Cardiac septum (tissue), 1 donor: ENCODE measurements at places on chromosomes 5 and 9.

DNA sequence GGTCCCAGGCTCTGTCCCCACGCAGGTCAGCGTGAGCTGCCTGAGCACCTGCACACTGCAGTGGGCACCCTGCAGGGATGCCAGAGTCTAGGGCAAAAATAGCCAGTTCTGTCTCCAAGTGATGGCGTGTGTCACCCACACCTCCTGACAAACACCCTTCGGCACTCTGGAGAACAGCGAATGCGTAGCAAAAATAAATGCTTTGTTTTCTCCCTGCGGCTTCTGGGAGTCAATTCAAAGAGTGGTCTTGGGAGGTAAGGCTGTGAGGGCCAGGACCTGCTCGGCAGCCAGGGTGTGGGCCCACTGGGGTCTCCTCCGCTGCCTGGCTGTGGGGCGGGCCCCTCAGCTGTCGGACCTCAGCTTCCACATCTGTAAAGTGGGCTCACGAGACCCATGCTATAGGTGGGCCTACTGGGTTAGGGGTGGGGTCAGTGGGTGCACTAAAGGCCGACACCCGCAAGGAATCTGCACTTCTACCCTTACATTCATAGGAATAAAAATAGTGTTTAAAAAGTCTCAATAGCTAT, 37.4 kb downstream of the RASGEF1C start:
- DNase-seq, result no peak

DNA sequence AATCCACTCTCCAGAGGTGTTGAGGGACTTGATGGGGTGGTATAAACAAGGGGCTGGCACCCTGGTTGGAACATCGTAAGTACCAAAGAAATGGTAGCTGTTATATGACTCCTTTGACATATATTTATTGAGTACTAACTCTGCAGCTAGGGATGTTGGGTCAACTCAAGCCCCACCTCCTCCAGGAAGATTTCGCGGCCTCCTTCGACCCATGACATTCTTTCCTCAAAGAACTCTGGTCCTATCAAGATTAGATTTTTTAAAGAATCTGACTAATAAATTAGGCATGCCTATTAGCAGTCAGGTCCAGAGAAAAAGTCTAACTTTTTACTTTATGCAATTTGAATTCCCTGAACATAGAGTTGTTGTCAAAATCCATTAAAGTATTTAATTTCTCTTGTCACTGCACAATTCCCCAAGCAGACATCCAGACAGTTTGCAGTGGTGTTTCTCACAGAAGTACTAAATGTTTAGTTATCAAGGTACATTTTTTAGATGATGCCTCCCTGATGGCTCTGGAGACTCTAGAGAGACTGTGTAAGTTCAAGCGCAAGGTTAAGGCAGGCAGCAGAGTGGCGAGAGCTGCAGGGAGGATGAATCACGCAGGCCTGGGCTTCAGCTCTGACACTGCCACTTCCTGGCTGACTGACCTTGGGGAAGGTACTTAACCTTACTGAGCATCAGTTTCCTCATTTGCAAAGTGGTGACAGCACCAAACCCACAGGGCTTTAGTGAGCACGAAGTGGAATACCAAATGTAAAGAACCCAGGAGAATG, 209.6 kb downstream of the TTLL11 start:
- DNase-seq, result no peak

GRCh38 chr5:79561525-79561893, 47.6 kb upstream of the HOMER1 start:
- no peak for DNase-seq

- DNase-seq, result no peak
Measured at GRCh38 chr5:125150041-125150669, 403.7 kb upstream of the ZNF608 start.

GRCh38 chr5:133432956-133433532, 179.3 kb downstream of the FSTL4 start:
- no peak for DNase-seq

DNA sequence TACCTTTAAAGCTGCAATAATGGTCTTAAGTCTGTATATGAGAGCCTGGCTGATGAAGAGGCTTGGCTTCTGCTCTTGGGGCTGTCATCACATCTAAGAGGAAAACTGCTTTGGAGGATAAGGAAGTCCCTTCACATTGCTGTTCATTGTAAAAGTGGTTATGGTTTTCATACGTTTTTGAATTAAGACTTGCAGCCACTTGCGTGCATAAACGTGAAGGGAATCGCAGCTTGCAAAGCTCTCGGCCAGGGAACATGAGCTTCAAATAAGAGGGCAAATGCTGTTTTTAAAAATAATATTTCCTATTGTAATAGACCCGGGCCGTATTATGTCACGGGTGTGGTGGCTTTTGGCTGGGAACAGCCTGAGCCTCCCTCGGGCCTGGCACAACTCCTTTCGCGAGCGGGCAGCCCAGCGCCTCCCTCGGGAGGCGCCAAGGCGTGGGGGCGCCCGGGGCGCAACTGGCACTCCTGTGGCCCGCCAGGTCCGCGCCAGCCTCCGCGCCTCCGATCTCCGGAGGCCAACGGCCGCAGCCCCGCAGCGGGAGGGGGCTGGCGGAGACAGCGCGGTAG, 538 bp upstream of the ARHGEF28 start:
- no peak for DNase-seq

- no peak for DNase-seq
Measured at GRCh38 chr5:84168841-84169240, 215.8 kb downstream of the EDIL3 start.

DNA sequence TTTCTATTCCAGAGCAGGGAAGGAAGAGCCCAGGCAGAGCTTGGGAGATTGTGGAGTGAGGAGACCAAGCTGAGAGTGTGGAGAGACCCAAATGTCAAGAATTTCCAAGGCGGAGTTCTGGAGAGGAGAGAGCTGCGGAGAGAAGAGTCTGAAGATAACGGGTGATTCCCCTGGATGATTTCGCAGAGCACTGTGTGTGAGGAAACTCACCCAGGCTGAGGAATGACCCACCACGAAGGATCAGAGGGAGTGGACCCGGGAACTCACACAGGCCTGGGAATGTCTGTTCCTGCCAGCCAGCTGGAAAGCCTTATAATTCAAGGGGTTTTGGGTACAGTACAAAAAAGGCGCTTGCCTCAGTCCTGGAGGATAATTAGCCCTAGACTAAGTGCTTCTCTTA, 94.2 kb downstream of the WNK2 start:
- no peak for DNase-seq

DNA sequence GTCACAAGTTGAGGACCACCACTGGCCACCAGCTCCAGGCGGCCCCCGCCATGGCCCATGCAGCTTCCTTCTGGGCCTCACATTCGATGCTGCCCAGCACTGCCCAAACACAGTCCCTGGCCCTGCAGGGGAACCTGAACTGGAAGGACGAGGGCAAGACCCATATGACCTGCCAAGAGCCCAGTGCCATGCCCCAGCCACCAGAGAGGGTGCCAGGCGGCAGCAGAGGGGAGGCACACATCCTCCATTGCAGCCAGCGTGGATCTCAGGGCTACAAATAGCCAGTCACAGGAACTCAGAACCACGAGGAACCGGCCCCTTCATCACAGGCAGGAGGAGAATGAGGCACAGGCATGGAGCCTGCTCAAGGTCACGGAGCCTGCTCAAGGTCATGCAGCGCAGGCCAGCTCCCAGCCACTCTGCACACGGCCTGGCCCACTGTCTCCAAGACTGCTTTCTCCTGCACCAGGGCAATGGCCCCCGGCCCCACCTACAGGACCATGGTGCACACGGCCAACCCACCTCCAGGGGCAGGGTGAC, 69.6 kb downstream of the SEMA4D start:
- no peak for DNase-seq

DNA sequence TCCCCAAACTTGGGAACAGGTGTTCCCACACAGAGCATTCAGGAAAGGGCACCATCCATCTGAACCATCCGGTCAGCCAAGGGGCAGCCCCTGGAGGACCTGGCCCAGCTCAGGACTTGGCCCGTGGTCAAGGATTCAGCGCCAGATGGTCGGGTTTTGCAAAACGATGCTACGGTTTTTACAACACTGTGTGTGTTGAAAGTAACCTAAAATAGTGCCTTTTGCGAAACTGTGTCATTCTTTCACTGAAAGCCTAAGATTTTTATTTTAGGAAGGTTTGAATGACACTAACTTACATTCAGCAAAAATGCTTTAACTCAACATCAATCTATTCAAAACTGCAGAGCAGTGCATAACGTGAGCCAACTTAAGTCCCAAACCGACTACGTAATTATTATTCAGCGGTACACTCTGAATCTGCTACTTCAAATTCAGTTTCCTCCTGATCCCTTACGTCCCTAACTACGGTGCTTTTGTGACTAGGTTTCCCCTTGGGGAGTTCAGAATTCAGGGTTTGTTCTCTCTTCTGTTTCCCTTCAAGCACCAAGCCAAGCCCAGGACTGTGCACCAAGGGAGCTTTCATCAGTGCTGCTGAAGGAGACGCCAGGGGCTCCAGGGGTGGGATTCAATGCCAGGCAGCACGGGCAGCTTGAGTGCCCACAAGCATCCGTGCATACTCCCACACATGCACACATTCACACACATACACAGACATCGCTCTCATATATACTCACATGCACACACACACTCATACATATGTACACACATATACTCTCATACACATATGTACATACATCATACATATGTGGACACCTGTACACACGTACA, 25.8 kb downstream of the LPCAT1 start:
- DNase-seq, result no peak

DNA sequence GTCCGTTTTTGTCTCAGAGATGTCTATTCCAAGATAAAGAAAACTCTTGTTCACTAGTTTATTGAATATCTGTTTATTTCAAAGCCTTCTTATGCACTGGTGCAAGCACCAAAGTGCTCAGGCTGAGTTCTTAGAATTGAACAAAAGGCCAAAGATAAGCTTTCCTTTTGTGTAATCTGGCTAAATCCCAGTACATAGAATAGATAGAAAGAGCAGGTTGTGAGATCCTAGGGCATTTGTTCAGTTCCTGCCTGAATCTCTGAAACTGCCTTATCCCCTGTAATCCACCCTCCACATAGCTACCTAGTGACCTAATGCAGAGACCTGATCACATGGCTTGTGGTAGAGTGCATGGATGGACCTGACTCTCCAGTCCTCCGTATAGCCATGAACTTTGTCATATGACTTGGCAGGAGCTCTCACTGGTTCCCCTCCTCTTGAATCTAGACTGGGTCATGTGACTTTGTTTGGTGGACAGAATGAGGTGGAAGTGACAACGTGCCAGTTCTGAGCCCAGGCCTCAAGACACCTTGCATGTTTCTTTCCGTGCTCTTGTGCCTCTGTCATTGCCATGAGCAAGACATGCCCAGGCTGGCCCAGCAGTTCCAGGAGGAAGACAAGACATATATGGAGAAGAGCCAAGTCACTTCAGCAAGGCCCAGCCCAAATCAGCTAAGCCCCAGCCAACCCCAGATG, 139.3 kb upstream of the SHB start:
- no peak for DNase-seq
